Posterior vena cava (tissue), 2 donors: ENCODE measurements at places on chromosomes 6 and 20. TPM values are rescaled to one million over a fixed set of nuclear protein-coding genes. Genes with fewer than 3 reads are reported as not detected.

MICAL1 gene
- 53.2 TPM for total RNA-seq

GUCA1A gene
- total RNA-seq = not detected

GCLC gene
- total RNA-seq = 22.8 TPM

RGL2 gene
- 52.8 TPM for total RNA-seq

BMP6 gene
- 2.0 TPM for total RNA-seq

CAGE1 gene
- total RNA-seq = not detected

RAET1L gene
- not detected for total RNA-seq

ARG1 gene
- 1.8 TPM for total RNA-seq

HCRTR2 gene
- not detected for total RNA-seq

FUT9 gene
- under 0.01 TPM for total RNA-seq

SDC4 gene
- 104 TPM for total RNA-seq

PRKN gene
- 7.9 TPM for total RNA-seq

ATP6V1G2 gene
- 0.43 TPM for total RNA-seq

BMP2 gene
- 5.3 TPM for total RNA-seq

DLL1 gene
- 14.1 TPM for total RNA-seq

PTCRA gene
- not detected for total RNA-seq

MROH8 gene
- 3.0 TPM for total RNA-seq
